ENCODE measurements at places on chromosomes 7 and 10. TPM values are rescaled to one million over a fixed set of nuclear protein-coding genes. Genes with fewer than 3 reads are reported as not detected.

Gene ARHGEF5
- total RNA-seq = 1.6 TPM

Gene PILRA
- total RNA-seq = 3.4 TPM

Gene CLEC5A
- total RNA-seq = not detected

Gene RBP4
- total RNA-seq = 10.4 TPM

Gene ITGB8
- total RNA-seq = 0.70 TPM

Gene ELAPOR2
- total RNA-seq = 0.14 TPM

Gene SPACDR
- total RNA-seq = 0.90 TPM

Gene INMT
- total RNA-seq = not detected

Gene LGI1
- total RNA-seq = not detected
